Peyer's patch (tissue), 4 donors: ENCODE measurements at places on chromosomes 6 and 20. TPM values are rescaled to one million over a fixed set of nuclear protein-coding genes. Genes with fewer than 3 reads are reported as not detected.

- no peaks in the 10 kb centered on the region for H3K36me3 ChIP-seq
- no peaks in the 10 kb centered on the region for H3K27me3 ChIP-seq
- no peak for DNase-seq
- no peak overlapping the region for H3K4me3 ChIP-seq
These were observed 87.7 kb upstream of the SALL4 start for GRCh38 chr20:51890003-51890402.

DNA sequence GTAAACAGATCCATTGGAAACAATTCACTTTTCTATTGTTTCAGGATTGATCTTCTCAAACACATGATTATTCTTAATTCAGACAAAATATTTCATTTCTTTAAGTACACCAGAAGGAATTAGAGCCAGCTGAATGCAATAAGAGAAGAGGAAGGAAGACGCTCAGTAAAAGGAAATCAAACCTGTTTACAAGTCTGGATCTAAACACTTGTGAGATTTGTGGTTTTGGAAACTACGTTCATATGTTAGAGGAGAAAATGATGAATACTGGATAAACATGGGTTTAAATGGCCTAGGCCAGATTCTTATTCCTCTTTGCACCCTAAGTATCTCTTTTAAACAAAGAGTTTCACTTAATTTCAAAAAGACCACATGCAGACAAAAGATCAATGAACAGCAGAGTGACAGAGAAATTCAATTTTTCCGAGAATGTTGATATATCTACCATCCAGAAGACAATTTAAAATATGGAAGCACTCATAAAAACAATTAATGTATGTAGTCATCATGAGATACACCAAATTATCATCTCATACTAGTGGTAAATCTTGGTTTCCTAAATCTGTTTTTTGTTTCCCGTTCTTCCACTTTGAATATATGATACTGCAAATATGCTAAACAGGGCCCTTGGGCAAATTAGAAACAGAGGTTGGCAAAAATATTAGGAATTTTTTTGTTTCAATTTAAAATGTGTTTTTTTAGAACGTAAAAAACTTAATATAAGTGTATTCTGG, 703.5 kb upstream of the CITED2 start:
- H3K27ac ChIP-seq, result peak overlapping the region; percentile 20
- no peak for DNase-seq
- no peak overlapping the region for H3K4me3 ChIP-seq

Gene C4A
- 56.9 TPM for total RNA-seq

Gene CENPQ
- total RNA-seq, result 1.5 TPM
